ENCODE measurements at places on chromosomes 5 and 9.

- no peak for DNase-seq
These were observed 112.4 kb downstream of the ACTL7B start for GRCh38 chr9:108743416-108743815.

GRCh38 chr9:113556877-113557593 lies 93.5 kb downstream of the RGS3 start:
- DNase-seq, result no peak

DNA sequence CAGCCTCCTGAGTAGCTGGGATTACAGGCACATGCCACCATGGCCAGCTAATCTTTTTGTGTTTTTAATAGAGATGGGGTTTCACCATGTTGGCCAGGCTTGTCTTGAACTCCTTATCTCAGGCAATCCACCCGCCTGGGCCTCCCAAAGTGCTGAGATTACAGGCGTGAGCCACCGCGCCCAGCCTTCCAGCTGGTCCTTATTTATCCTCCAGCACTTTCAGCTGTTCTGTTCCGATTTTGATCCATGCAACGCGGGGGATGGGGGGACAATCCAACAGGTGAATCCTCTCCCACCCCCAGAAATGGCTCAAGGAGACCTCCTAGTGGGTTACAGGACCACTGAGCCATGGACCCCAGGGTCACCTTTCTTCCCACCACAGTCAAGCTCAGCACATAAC lies 14.7 kb upstream of the CDKN2AIPNL start:
- no peak for DNase-seq

- no peak for DNase-seq
These were observed 207.5 kb downstream of the LRRC70 start for GRCh38 chr5:62786099-62786498.

- DNase-seq, result no peak
These were observed 96.8 kb upstream of the ITGA2 start for GRCh38 chr5:52892242-52892878.

GRCh38 chr9:33161011-33161588 lies 6.0 kb downstream of the B4GALT1 start:
- DNase-seq, result no peak

- DNase-seq, result no peak
These were observed 6.9 kb upstream of the ZBTB5 start for GRCh38 chr9:37471942-37472684.

GRCh38 chr5:175478384-175479124 lies at the start of gene SFXN1:
Gene SFXN1, plus strand, starts transcription at chr5:175478560. Its CDS starts 13,544 bp downstream, at chr5:175492104.
- DNase-seq, result no peak

DNA sequence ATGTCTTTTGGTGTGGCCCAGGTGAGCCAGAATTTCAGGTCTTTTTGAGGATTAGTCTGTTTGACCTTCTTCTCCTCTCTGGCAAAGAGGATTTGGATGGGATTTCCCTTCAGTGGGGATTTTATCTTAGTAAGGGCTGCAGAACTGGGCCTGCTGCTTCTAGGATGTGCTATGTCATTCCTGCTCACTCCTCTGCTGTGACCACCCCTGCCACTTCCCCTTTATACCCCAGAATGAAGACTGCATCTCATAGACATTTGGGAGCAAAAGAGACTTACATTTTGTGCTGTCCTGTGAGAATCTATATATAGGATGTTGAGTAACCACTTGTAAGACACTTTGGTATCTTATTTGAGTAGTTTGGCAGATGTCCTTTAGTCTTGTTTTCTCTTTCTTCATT lies 76.2 kb downstream of the ARHGAP26 start:
- DNase-seq, result no peak

DNA sequence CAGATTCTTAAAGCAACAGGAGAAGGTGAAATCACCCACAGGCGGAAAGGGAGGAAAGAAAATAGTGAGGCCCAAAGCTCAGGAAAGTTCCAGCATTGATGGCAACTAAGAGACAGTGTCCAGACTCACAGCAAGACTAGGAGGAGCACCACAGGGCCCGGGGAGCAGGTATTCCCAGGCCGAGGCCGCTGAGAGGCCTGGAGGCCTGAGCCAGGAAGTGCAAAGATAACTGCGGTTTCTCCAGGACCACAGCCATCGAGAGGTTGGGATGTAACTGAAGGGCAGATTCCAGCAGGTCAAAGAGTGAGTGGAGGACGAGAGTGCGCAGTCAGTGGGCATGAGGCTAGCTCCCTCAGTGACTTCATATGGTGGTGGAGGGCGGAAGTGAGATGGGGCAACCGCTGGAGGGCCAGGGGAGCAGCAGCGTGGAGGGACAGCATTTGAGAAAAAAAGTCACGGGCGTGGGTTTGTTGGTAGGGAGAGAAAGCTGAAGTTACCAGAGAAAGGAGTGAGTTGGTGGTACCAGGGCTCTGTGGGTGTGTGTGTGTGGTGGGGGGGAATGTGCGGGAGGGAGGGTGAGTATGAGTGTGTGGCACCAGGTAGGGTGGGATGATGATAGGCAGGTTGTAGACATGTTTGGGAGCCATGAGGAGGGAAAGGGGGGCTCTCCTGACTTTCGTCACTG lies 89.7 kb downstream of the PSD2 start:
- no peak for DNase-seq

- DNase-seq, result no peak
These were observed 4.3 kb upstream of the RIC1 start for GRCh38 chr9:5624655-5625054.

DNA sequence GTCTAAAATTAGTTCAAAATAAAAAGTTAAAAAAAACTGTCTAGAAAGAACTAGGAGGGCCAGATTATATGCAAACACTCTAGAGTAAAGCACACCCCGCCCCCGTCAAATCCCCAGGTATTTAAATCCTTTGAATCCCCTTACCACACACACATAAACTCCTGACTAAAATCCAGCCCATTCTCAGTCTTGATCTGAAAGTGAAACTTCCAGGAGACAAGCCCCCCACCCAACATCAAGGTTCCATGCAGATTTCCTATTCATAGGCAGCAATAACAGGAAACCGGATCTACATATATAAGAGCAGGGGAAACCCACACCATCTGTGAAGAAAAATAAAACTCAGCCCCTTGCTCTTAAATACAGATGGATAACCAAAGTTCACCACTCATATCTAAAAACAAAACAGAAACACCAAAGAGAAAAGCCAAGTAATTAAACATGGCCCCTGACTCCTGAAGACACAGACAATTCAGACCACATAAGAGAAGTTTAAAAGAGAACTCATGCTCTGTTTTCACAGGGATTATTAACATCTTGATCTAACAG lies 42.3 kb downstream of the MARCHF3 start:
- no peak for DNase-seq

DNA sequence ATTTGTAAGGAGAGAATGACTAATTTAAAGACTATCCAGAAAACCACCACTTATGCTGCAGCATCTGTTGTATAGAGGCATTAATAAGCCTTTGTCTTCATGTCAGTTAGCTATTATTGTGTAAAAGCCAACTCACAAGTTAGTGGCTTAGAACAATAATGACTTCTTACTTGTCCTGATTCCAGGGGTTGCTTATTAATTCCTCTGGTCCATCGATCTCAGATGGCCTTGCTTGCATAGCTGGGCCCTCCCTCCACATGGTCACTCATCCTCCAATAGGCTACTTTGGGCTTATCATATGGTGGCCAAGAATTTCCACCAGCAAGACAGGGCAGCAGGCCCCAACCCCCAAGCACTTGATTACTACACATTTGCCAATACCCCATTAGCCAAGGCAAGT lies 44.5 kb upstream of the STK32A start:
- DNase-seq, result no peak

- DNase-seq, result no peak
These were observed 2.1 kb upstream of the TRAF1 start for GRCh38 chr9:120928483-120929228.

GRCh38 chr5:3139499-3139931 lies 388.0 kb upstream of the IRX2 start:
- DNase-seq, result no peak

GRCh38 chr5:122236270-122237040 lies 75.6 kb upstream of the SNCAIP start:
- no peak for DNase-seq

- no peak for DNase-seq
These were observed 11.4 kb downstream of the MRRF start for GRCh38 chr9:122276096-122276495.

DNA sequence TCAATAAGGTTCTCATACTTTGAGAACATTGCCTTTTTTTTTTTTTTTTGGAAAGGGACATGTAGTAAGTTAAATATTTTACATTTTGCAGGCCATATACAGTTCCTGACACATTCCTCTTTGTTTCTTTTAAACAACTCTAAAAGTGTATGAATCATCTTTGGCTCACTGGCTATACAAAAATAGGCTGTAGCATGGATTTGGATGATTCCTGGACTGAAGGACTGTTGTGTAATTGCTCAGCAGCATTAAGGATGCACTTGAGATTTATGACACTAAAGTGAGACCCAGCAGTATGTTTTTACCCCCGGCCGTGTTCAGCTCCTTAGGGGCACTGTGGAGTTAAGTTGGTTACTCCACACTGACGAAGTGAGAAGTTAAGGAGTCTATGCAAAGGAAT lies 41.3 kb downstream of the VPS13A start:
- DNase-seq, result no peak

- DNase-seq, result no peak
These were observed 1.4 kb upstream of the KDM3B start for GRCh38 chr5:138351056-138351455.

GRCh38 chr5:6578676-6579343 lies 54.0 kb downstream of the NSUN2 start:
- no peak for DNase-seq

DNA sequence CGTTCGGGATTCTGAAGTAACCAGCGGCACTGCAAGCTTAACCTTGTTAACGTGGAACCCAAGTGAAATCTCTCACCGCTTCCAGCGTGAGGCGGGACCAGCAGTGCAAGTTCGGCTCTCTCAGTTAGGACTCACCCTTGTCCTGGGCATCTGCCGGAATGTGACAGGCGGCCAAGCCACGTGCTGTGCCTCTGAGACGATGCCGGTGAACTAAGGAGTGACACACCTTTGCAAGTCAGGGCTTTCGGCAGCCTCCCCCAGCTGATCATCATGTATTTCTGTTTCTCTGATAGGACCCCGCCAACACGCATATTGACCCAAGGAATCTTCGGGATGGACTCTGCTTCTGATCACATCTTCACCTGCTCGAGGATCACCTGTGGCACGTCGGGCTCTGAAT lies 415.0 kb upstream of the IRX1 start:
- no peak for DNase-seq

GRCh38 chr9:109072821-109073435 lies 46.8 kb downstream of the TMEM245 start:
- no peak for DNase-seq

- no peak for DNase-seq
These were observed 15.6 kb downstream of the SLC35D2 start for GRCh38 chr9:96367943-96368342.

- DNase-seq, result no peak
These were observed 1644.7 kb upstream of the C9orf72 start for GRCh38 chr9:29217966-29218365.

- no peak for DNase-seq
These were observed 560 bp downstream of the DOCK2 start for GRCh38 chr5:169637549-169638121.

GRCh38 chr5:57834829-57835608 lies 352.4 kb upstream of the ACTBL2 start:
- DNase-seq, result no peak

DNA sequence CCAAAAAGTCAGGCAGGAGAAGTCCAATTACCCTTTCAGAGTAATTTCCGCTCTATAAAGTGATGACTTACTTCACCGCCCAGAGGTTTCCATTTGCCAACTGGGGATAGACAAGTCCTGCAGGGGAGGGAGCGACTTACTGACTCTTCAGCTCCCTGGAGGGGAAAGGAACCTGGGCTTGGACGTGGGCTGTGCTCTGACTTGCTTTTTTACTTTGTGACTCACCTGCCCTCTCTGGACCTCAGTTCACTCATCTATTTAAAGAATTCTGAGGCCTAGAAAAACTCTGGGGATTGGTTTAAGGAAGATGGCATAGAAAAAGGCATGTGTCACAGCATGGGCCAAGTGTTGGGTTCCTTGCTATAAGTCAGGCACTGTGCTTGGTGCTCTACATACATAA lies 180.4 kb upstream of the TRIM32 start:
- no peak for DNase-seq

DNA sequence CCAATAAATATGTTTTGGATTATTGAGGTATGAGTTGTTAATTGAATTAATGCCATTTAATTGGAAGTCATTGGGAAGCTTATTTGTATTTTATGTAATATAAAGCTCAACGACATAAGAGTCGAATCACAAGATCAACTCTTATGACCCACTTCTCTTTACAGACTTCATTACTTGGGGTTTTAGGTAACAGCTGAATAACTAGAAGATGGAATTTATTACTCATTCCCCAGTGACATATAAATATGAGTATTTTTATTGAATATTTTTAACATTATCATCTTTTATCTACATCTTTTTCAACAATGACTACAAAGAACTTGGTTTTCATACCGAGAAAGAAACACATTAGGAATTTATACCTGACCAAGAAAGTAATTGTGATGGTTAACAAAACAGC lies 21.1 kb downstream of the HMGCR start:
- DNase-seq, result no peak

DNA sequence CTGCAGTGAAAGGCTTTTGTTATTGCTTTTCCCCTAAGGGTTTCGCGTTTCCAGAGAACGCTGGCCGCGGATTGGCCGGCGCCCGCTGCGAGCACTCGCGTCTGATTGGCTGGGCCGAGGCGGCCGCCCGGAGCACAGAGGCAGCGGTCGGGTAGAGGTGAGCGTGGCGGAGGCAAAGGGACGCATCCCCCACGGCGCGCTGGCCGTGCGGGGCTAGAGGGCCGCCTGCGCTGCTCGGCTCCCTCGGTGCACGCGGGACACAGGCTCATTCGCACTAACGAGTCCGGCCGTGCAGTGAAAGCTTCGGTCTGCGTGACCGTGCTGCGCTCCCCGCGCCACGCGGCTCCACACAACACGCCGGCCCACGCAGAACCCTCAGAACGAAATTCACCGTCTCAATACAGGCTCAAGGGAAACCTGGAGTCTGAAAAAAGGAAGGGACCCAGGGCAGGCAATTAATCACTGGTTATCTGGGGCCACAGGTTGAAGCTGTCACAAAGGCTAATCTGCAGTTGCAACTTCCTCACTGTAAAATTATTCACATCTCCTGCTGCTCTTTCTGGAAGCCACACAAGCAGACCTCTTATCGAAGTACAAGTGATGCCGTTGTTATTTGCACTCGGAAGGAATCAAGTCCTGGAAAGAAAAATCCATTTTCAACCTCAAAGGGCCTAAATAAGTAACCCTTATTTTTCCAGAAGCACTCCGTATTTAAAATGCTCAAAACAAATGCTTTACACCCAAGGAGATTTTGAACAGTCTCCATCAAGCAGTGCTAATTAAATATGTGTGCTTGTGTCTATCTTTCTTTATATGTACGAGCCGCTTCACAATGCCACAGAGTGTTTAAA lies 94.6 kb downstream of the ZNF608 start:
- DNase-seq, result peak; percentile 14

Data from cortex of kidney (tissue), 1 donor.